ENCODE measurements at places on chromosomes 5 and 9.

GRCh38 chr9:124394596-124394995, 20.6 kb downstream of the PSMB7 start:
- DNase-seq: no peak

- DNase-seq: peak; percentile 30
Observed at GRCh38 chr9:26169708-26170107, 491.5 kb upstream of the TUSC1 start.

GRCh38 chr9:93058355-93059010, at the start of gene SUSD3:
Gene SUSD3 (plus strand): TSS chr9:93058701. CDS start chr9:93058743, 42 bp downstream.
- no peak for DNase-seq

- DNase-seq: no peak
Observed at GRCh38 chr5:1911773-1912235, 29.1 kb upstream of the IRX4 start.

- DNase-seq: peak; percentile 9
Observed at GRCh38 chr5:103973669-103974068, 411.1 kb upstream of the NUDT12 start.

DNA sequence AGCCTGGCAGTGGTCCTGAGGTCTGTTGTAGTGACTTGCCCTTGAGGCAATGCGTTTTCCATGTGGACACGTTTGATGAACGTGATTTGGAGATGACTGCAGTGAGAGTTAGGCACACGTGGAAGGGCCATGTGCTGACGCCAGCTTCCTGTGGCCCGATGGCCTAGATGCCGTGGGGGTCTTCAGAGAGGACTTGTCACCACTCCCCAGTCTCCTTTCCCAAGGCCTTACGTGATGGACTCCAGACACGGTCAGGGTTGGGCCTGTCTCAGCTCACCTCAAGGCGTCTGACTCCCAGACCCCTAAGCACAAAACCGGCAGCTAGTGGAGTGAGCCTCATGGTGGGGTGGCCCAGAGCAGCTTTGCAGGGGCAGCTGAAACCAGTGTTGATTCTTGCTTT, 92.9 kb downstream of the ANGPTL2 start:
- DNase-seq: no peak

All from A549 (cell line).